Anterior cingulate cortex (tissue), 58 donors: ENCODE measurements at places on chromosomes 4 and X.

GRCh38 chr4:116150152-116150551, 935.2 kb downstream of the TRAM1L1 start:
- DNase-seq, result no peak

DNA sequence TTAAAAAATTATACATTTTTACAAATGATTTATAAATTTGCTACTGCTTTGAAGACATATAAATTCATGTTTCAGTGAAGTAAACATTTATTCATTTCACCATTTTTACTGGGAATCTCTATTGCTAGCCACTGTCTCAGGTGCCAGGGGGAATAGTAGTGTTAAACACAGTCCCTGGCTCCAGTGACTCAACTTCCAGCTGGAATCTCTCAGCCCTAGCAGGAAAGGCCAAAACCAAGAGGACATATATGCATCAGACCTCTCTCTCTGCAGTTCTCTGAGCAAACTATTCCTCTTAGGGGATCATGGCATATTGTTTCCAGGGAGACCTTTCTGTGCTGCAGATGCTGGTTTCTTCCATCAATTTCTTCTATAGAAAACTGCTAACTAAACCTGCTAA, 1009.0 kb upstream of the LCORL start:
- no peak for DNase-seq

GRCh38 chr4:85280963-85281362, 194.0 kb upstream of the ARHGAP24 start:
- DNase-seq, result no peak

DNA sequence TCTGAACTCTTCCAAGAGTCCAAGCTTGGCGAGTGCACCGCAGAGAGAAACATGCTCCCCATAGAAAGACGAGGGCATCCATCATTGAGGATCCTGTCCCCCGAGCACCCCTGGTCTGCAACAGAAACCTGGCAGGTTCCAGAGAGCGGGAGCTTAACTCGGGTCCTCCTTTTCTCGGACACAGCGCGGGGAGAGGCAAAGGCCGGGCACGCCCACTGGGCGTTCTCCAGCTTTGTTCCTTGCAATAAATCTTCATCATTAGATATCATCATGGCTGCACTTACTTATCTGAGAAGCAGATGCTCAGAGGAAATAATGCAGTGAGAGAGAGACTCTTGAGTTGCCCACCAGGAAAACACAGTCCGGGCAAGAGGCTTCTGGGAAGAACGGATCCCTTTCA, 90.1 kb upstream of the PSAPL1 start:
- DNase-seq, result no peak

GRCh38 chr4:19375931-19376330, 875.8 kb upstream of the SLIT2 start:
- DNase-seq, result no peak

DNA sequence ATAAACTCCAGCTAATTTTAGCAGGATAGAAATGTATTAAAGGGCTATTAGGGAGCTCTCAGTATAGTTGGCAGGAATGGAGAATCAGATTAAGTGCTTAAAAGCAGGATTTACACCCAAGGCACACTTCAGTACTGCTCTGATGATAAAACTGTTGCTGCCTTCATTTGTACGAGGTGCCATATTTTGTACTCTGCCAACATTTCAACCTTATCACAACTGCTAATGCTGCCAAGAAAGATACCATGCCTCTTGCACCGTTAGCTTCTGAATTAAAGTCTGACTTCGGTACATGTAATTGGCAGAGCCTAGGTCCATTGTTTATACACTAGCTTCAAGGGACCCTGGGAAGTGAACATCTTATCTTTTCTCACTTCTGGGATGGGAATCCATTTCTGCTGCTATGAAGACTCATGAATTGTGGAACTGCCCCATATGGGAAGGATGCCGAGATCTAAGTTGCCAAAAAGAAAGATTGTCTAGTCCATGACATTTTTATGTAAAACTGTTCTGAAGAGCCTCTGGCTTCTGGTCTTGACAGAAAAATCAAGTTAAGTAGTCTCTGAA, 624.0 kb upstream of the IGFBP7 start:
- DNase-seq, result no peak

DNA sequence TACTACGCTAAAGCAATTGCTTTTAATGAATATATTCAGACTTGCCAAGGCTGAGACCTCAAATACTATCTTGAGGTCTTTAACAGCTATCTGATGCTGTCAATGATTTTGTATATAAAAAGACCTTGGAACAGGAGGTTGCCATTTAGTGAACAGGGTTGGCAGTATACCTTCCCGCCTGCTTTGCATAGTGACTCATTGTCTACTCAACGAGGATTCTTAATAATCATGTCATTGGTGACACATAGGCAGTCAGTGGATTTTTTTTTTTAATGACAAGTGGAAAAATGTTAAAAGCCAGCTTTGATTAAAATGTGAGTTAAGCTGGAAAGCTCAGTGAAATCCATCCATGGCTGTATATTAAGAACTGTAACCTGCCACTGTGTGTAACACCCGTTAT, 164.0 kb downstream of the ASMT start:
- DNase-seq, result no peak

DNA sequence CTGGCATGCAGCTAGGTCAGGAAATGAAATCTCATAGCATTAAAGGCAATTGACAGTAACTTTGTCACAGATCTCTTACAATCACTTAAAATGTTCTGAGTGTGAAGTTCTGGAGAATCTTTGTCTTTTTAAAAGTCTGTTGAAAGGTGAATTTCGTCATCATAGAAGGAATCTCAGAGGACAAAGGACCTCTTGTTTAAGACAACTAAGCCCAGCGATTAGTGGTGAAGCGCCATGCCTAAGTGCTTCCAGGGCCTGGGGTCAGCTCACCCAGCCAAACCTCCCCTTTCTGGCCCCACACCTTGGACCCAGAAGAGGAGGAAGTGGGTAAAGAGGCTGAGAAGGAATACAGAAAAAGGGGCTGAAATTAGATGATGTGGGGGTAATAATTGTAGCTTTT, 8.5 kb downstream of the FRMD7 start:
- no peak for DNase-seq

- DNase-seq, result no peak
Measured at GRCh38 chr4:83251447-83251830, 33.2 kb downstream of the COQ2 start.

DNA sequence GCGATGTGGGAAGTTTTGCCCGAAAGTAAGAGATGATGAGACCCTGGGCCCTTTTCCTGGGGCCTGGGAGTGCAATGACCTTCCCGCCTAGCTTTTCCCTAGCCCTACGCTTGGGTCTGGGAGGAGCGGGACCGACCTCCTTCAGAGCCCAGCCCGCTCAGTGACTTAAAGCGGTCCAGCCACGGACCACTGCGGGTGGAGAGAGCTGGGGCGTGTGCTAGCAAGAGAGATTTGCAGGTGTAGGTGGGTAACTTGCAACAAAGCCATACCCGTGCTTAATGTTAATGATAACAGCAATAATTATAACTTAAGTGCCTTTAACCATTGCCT, 503 bp upstream of the PDE5A start:
- no peak for DNase-seq

- no peak for DNase-seq
Measured at GRCh38 chrX:79080141-79080540, 64.3 kb upstream of the GPR174 start.
